CD4-positive, alpha-beta T cell treated with Interferon alpha-2 for 1 hour (primary cell): ENCODE measurements at places on chromosomes 5 and 9.

DNA sequence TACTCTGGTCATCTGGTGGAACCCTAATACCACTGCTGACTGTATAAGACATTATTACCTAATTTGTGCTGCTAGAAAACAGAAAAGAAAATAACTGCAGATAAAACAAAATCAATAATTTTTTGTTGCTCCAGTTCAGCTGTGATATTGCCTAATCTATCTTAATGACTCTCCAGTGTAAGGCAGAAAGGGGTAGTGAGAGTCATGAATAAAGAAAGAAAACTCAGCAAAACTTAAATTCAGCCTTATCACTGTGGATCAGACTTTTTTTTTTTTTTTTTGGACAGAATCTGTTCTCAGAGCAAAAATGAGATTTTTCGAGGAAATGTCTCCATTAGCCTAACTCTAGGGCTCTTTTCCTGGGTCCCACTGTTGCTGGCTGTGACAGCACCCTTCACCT is 1.1 kb upstream of the DOCK2 start:
- no peak for DNase-seq

- DNase-seq = no peak
Observed at GRCh38 chr5:3320317-3320875, 275.2 kb upstream of the IRX1 start.

GRCh38 chr5:133865113-133865512 is 103.3 kb downstream of the C5orf15 start:
- no peak for DNase-seq

GRCh38 chr5:151080613-151081430 is at the start of gene TNIP1:
TSS of gene TNIP1 (minus strand) at chr5:151081034. CDS start at chr5:151065095, 15,939 bp downstream.
- peak; percentile 95 for DNase-seq

DNA sequence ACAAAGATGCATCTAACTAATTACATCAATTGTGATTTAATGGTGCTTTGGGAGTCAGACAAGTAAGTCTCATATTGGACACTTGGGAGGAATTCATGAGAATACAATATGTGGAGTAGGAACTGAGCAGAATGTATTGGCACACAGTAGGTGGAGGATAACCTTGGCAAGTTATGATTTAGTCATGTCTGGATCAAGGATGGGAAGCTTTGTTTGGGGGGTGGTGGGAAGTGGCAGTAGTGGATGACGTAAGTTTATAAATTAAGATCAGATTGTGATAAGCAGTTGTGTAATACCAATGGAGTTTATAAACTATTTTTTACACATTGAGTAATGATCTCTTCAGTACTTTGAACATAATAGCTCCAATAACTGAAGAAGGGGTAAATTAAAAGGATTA is 67.0 kb downstream of the SGCD start:
- no peak for DNase-seq

DNA sequence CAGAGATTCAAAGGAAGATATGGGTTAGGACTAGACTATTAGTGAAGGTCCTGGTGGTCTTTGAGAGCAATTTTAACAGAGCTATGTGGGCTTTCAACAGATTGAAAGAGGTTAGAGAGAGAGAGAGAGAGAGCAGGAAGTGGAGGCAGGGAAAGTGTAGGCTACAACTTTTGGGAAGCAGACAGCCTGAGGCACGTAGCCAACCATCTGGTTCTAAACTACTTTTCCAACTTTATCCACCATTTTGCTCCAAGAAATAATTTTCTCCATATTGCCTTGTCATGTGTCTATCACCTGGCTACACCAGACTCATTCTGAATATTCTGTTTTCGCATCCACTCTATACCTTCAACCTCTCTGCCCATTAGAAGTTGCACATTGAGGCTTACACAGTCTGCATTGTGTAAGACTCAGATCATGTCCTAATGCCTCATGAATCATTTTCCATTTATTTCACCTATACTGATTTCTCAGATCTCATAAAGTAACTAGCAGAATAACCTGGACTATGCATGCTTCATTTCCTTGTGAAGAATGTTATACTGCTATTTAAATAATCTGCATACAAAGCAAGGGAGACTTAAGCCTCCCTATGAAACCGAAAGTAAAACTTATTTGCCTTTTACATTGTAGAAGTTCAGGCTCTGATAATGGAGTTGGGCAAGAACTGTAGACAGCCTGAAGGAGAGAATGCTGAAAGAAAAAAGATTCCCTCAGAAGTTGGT is 235.6 kb downstream of the ELAVL2 start:
- peak; percentile 5 for DNase-seq

GRCh38 chr9:21413151-21413550 is 4.2 kb downstream of the IFNA8 start:
- DNase-seq = no peak

DNA sequence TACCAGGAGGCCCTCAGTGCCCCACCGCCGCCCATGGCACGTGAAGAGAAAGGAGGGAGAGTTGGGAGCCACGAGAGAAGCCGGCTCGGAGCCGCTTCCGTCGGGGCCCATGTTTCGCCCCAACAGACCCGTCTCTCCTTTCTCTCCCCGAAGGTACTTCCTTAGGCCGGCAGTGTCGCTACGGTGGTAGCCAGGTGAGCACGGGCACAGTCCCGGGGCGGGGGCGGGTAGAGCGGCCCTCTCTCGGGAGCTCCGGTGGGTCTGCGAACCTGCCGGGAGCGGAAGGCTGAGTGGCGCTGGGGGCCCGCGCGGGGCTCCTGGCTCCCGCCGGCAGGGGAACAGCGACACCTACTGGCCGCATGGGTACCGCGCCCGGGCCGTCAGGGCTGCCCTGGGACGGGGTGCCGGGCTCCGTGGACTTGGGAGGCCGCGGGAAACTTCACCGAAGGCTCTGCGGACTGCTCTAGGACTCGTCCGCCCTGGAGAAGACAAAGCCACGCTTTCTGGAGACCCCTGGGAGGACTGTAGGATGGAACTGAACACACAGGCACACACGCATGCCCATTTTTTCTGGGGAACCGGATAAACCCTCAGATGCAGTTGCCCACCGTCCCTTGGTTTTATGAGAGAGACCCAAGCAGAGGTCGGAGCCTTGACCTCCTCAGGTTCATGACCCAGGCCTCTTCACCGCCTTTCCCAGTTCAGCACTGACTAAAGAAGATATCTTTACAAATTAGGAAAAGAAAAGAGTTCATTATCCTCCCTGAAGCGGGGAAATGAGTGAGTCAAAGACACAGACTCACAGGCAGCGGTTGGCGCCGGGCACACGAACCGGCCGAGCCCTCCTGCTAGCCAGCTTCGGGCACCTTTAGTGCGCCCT is 202.5 kb downstream of the MEF2C start:
- DNase-seq = peak; percentile 78

- DNase-seq = no peak
Observed at GRCh38 chr9:90107040-90107725, 502.4 kb downstream of the GADD45G start.

- no peak for DNase-seq
Observed at GRCh38 chr9:134185536-134186011, 21.2 kb upstream of the RNU6ATAC start.

DNA sequence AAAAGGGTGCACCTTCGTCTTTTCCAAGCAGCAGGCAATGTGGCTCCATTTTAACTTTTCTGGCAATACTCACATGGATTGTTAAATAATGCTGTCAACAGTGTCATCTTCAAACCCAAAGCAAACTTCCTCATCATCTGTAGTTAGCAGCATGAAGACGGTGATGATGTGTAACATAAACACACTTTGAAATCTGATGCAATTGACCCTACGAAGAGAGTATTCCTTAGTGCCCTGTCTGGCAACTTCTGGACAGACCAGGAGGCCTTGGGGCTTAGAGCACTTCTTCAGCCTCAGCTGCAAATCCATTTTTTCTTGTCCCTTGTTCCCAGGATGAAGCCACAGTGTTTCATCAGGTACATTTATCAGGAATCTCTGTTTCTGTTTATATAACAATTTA is 149.1 kb downstream of the GHR start:
- no peak for DNase-seq

DNA sequence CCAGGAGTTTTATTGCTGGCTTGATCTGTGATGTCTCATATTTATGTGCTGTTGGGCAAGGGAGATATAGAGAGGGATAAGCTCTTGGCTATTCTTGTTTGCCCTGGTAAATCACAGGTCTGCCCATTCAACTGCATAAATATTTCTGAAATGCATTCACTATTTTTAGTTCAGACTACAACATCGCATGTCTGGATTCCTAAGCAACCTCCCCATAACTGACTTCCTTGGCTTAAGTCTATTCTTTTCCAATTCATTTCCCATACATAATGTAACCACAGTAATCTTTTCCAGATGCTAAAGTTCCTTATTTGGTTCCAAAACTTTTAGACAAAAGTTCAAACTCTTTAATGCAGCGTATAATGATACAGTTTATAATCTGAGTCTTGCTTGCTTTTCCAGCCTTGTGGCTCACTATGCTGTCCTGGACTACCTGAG is 321.4 kb upstream of the ACTBL2 start:
- DNase-seq = no peak

GRCh38 chr9:107221321-107221720 is 61.8 kb upstream of the RAD23B start:
- no peak for DNase-seq

DNA sequence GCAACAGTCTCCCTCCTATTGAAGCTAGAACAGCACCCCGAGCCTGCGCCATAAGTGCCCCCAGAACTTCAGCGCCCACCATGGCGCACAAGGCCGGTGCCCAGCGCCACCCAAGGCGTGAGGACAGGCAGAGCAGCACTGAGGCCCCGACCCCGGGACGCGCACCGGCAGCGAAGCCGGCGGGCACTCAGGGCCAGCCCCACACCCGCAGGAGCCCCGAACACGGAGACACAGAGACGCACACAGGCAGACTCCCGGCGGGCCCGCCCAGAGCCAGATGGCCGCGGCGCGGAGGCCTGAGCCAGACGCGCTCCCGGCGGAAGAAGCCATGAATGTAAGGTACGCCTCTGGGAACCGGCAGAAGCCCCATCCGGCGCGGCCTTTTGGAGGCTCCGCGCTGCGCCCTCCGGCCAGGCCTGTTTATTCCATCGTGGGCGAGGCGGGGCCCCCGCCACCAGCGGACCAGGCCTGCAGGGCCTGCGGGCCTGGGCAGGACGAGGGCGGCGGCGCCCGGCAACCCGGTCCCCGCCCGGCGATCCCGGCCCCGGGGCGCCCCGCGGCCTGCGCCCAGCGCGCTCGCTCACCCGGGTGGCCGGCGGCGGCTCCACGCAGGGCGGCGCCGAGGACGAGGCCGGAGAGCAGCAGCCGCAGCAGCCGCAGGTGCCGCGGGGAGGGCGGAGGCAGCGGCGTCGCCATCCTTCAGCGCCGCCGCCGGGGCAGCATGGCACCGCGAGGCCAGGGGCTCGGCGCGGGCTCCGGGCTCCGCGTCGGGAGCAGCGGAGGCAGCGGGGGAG is 486 bp downstream of the NPDC1 start:
- DNase-seq = peak; percentile 35

- peak; percentile 50 for DNase-seq
Observed at GRCh38 chr9:81686614-81687520, 2.5 kb downstream of the TLE1 start.

DNA sequence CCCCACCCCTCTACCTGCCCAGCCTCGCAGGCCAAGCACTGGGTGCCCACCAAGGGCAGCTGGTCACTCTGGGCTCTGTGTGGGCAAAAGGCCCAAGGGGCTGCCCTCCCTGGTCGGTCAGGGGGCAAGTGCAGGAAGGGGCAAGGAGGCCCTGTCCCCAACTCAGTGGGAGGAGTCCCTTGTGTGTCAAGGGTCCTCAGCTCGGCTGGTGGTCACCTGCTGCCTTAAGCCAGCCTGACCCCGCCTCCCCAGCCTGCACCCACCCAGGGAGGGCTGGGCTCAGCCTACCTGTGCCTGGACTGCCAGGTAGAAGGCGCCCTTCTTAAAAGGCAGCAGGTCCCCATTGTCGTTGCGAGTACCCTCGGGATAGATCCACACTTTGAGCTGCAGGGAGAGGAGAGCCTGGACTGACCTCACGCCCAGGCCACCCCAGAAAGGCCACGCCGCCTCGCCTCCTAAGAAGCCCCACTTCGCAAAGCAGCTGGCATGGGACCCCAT is 10.9 kb downstream of the AGPAT2 start:
- DNase-seq = no peak

DNA sequence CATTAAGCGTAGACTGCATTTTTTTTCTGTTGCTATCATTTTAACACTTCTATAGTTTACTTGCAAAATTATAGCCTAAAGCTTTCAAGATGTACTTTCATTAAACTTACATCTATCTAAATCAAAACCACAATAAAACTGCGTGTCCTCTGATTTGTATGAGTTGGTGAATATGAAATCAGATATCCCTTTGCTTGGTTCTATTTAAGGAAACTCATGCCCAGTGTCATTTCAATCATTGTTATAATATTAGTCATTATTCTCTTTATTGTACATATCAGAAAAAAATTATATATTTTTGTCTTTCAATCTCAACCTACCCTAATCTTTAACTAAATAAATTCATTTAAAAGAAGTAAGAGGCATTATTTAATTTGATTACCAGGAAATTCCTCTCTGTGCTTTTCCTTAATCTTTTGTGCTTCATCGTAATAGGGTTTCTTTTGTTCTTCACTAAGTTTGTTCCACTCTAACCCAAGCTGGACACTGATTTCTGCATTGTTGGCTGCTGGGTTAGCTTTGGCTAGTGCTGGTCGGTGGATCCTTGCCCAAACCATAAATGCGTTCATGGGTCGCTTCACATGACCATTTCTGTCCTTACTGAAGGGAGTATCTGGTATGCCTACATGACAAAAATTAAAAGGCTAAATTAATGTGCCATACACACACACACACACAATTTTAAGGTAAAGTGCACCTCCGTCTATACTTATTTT is 3.8 kb downstream of the SOX30 start:
- DNase-seq = no peak

DNA sequence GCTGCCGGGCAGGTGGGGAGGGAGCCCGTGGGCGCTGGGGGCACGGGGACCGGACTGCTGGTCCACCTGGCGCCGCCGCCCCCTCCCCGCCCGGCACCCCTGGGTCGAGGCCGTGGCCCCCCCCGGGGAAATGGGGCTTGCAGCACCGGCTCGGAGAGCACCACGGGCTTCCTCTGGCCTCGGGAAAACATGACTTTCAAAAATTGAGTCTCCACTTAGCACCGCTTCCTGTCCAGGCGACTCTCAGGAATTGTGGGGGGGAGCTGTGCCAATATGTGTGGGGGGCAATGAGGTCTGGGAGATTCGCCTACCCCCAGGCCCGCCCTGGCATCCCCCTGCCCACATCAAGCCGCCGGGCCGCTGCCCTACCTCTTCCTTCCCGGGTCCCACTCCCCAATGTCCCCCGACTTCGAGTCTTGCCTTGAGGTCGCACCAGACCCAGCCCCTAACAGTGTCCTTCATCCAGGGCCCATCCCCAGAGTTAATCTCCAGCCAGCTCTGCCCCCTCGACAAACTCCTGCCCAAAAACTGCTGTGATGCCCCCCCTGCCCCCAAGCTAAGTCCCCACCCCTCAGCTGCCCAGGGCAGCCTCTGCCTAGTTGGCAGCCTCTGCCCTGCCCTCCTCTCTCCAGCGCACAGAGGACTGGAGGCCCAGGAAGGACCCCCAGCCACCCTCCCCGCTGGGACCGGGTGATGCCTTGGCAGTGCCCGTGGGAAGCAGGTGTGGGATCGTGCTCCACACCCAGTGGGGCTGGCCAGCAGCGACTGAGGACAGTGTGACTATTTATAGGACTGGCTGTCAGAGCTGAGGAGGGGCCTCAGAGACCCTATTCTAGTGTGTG is 3.9 kb downstream of the EGFL7 start:
- no peak for DNase-seq
